Stimulated activated CD4-positive, alpha-beta T cell treated with anti-CD3 and anti-CD28 coated beads, Interleukin-12 subunit alpha, Interleukin-12 subunit beta, amount 100 ng/mL, for 4 hours (primary cell): ENCODE measurements at places on chromosomes 13 and 19.
A peak's percentile ranks its signal among the peaks of the same experiment; 100 is the strongest.

DNA sequence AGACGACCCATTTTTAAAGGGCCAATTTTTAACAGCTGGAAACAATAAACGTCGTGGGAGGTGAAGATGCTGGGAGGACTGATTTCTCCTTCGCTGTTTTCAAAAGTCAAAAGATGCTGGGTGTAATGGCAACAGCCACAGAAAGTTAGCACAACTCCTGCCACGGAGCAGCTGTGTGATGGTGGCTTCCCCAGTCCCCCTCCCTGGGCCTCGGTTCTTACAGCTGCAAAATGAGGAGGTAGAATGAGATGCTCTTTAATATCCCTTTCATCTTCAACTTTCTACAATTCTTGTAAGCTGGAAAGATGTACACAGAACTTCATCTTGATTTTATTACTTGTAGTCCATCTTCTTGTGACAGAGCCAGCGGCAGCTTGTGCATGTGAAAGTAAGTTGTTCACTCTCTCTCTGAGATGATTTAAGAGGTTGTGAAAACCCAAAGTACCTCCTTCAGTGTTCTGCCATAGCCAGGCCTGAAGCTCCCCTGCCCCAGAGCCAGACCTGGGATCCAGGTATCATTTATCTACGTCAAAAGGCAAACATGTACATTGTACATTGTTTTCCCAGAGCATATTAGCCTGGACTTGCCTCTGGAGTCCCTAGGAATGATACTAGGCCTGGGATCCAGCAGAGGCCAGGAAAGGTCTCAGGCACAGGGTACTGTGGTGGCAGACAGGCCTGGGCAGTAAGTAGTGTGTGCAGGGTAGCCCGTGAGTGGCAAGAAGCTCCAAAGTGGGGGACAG lies 3.4 kb upstream of the UBE2L5 start:
- DNase-seq, result no peak

- DNase-seq, result no peak
These were observed 76.0 kb upstream of the STK24 start for GRCh38 chr13:98652721-98653462.

DNA sequence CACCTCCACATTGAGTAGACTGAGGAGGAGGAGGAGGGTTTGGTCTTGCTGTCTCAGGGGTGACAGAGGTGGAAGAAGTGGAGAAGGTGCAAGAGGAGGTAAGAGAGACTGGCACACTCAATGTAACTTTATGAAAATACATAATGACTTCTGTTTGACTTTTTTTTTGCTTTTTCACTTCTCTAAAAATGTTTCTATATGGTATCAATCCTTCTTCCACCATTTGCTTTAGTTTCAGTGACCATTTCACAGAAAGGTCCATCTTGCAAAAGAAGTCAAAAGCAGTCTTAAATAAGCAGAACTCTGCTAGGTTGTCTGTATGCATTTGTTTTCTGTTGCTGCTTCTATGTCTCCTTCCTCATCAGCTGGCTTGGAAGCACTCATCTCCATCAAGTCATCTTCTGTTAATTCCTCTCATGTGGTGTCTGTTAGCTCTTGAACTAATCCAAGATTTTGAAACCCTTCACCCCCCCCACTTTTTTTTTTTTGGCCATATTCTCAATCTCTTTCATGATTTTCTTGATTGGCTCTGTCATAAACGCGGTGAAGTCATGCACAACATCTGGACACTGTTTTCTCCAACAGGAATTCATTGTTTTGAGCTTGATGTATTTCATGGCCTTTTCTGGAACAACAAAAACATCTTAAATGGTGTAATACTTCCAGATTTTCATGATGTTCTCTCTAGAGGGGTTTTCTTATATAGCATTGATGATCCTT lies 80.8 kb downstream of the KL start:
- no peak for DNase-seq

GRCh38 chr13:29106651-29107050 lies 286.5 kb downstream of the MTUS2 start:
- DNase-seq, result no peak

DNA sequence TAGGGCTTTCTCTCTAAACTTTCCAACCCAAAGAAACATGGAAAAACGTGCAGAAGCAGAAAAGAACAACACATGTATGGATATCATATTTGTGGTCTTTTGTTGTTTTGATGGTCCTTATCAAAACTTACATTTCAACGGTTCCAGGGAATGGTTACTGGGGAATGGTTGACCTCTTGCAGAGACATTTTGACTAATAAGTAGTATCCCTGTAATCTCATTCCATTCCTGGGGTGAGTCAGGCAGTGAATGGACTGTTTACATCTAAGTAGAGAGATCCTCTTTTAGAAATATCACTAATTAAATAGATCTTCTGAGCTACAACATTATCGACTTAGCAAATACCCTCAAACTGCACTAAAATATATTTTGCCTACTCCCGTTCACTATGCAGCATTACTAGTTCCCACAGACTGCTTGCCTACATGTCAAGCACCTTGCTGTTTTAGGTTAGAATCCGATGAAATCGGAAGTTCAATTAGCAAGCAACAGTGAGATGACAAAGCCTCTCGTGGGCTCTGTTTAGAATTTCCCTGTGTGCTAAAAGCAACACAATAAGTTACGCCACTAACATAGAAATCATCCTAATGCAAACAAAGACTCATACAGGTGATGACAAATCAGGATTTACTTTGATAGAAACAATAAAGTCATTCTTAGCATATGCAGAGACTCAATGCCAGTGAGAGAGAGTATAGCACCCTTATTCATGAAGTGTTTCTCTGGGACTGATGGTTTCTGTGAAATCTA lies 797.7 kb upstream of the ARGLU1 start:
- DNase-seq, result no peak

DNA sequence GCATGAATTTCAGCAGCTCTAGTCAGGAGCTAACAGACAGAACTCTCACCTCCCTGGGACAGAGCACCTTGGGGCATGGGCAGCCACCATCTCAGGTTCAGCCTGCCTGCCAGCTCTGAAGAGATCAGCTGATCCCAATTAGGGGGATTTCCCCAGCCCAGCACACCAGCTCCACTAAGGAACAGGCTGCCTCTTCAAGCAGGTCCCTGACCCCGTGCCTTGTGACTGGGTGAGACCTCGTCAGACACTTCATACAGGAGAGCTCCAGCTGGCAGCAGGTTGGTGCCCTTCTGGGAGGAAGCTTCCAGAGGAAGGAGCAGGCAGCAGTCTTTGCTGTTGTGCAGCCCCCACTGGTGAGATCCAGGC lies 84.5 kb upstream of the UFM1 start:
- DNase-seq, result no peak

GRCh38 chr19:36916991-36917390 lies 859 bp downstream of the ZNF568 start:
- no peak for DNase-seq

GRCh38 chr13:48578516-48579164 lies 45.8 kb upstream of the RCBTB2 start:
- DNase-seq, result no peak

- DNase-seq, result no peak
These were observed 453.7 kb downstream of the PCDH17 start for GRCh38 chr13:58085274-58085673.

- DNase-seq, result no peak
These were observed 1.5 kb upstream of the DAND5 start for GRCh38 chr19:12967907-12968306.

- DNase-seq, result no peak
These were observed 55.2 kb upstream of the DACH1 start for GRCh38 chr13:71922194-71922593.

GRCh38 chr13:99414048-99414995 lies 87.0 kb upstream of the TM9SF2 start:
- DNase-seq, result no peak

- peak; percentile 61 for DNase-seq
These were observed 1.4 kb upstream of the ZMYM5 start for GRCh38 chr13:19864746-19865309.

DNA sequence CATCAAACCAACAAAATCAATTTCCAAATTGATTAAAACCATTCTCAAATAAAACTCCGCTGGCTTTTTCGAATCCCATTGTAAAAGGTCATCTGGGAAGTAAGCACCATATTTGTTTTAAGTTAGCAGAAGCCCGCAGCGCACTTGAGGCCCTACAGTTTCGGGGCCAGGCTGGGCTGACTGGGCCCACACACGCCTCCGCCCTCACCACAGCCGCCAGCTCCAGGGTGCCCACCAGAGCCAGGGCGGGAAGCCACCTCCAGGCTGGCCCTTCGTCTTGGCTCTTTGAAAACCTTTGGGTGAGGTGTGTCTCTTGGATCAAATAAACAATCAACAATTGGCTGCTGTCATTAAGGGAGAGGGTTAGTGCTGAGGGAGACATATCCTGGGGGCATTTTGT lies 133.3 kb downstream of the SOX1 start:
- no peak for DNase-seq
